ENCODE measurements at places on chromosomes 2 and 18. TPM values are rescaled to one million over a fixed set of nuclear protein-coding genes. Genes with fewer than 3 reads are reported as not detected.

- no peak for DNase-seq
These were observed 35.9 kb downstream of the KLF7 start for GRCh38 chr2:207129821-207130220.

- no peak for DNase-seq
These were observed 2.4 kb downstream of the TIGD1 start for GRCh38 chr2:232547991-232548390.

- no peak for DNase-seq
These were observed 64.5 kb downstream of the LYPD6 start for GRCh38 chr2:149394864-149395263.

DNA sequence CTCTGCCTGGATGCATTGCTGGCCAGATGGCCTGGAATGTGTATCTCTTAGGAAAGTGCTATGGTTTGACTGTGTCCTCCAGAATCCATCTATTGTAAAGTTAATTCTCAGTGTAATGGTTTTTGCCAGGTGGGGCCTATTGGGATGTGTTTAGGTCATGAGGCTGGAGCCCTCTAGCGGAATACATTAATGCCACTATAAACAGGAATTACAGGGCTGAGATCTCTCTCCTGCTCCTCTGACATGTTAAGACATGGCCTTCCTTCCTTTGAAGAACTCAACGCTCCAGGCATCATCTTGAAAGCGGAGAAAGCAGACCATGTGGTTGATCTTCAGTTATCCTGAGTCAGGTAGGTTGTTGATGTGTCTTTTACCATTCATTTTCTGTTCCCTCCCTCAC is 276.4 kb downstream of the RPIA start:
- no peak for DNase-seq

DNA sequence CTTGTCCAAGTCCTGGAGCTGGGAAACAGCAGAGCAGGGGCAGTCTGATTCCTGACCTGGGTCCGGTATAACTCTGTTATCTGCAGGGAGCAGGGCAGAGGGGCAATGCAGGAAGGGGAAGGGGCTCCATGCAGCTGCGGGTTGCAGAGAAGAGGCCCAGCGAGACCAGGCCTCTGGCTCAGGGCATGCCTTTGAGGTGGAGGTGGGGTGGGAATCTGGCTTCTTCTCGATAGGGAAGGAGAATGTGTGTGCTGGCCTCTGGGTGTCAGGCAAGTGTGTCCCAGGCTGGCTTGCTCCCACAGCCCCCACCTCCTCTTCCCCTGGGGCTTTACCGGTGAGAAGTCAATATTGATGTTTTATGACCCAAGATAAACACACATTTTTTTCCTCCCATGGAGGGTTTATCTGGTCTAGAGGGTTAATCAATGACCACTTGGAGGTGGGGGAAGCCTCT is 187.1 kb upstream of the HAAO start:
- DNase-seq = no peak

DNA sequence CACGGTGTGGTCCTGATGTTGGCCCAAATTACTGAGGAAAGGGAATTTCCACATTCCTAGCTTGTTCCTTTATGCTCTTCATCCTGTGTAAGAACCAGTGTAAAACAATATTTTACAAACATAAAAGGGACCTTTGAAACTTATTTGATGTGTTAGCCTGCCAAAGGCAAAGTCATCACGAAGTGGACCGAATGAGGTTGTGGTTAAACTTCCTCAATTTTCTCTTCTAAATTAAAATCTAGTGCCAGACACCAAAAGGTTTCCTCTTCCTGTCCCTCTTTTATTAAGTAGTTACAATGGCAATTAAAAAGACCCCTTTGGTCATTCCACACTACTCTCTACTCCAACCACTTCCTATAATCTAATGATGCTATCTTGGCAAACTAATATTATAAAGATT is 279.8 kb downstream of the AFF3 start:
- DNase-seq = no peak

DNA sequence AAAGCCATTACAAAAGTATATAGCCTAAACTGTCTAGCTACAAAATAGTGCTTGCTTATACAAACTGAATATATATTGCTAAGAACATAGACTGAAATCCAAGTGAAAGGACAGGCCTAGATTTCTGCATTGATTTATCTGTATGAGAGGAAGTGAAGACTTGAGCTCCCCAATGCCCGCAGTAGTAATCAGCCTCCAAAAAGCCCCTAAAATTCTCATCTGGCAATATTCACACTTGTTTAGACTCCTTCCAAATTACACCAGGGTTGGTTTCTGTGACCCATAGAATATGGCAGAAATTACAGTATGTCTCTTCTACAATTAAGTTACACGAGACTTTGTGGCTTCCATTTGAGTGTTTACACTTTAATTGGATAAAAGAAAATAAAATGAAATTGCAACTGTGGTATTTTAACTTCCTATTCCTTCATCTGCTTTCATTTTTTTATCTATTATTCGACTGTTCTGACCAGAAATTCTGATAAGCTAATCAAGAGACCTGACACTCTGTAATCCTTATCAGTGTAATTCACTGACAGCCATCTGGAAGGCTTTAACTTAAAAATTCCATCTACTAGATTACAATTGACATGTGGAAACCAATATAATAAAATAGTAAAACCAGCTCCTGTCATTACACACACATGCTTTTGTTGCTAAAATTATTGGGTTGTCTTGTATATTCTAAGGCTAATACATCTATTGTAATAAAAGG is 21.1 kb downstream of the ABCB11 start:
- no peak for DNase-seq

- DNase-seq = no peak
These were observed 133.8 kb downstream of the ZFP36L2 start for GRCh38 chr2:43092520-43093179.

DNA sequence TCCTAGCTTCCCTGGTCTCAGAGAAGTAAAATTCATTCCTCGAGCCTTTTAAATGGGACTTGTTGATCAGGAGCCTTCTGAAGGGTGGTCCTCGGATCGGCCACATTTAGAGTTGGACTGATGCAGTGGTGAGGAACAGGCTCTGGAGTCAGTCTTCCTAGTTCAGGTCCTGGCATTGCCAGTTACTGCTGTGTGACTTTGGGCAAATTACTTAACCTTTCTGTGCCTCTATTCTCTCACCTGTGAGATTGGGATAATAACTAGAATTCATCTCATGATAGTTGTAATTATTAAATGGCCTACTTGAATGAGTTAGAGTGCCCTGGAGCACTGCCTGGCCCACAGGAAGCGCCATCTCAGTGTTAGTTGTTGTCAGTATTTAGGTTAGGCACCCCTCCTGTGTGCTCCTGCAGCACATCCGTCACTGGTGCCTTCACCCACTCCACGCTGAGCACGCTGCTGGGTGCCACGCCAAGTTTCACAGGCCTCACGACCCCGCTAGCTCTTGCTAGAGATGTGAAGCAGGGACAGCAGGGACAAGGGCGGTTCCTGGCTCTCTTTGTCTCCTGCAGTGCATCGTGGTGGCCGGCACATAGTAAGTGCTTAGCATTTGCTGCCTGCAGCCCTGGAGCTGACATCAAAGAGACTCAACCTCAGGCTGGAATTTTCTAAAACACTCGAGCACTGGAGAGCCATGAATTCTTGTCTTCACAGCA is 122.9 kb downstream of the FAM210A start:
- DNase-seq = no peak

DNA sequence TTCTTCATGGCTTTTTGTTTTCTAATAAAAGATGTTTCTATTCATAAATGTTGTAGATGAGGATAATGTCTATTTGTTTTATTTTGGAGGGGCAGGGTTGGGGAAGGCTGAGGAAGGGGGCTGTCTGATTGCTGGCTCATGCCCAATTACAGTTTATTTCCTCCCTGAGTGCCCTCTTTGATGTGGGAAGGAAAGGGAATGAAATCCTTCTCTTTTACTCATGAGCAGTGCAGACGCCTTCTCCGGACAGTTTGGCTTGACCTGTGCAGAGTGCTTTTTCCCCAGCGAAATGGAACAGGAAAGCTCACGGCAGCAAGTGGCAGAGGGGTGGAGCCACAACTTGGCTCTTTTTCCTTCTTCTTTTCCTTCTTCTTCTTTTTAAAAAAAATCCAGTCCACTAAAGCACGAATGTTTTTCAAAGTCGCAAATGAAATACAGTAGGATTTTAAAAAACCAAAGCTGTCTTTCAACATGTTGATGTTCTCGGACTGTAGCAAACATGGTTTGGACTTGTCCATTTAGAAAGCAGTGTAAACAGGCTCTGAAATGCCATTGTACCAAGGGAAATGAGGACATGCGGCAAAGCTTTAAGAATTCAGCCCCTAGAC is 34.5 kb downstream of the RAB31 start:
- DNase-seq = no peak

GRCh38 chr2:85754313-85755095 is 713 bp downstream of the ATOH8 start:
- no peak for DNase-seq

FAM110C gene
- 8.3 TPM for polyA plus RNA-seq

UPP2 gene
- 3.0 TPM for polyA plus RNA-seq

TMEM178A gene
- polyA plus RNA-seq = 82.9 TPM

TAF4B gene
- polyA plus RNA-seq = 5.3 TPM

FOSL2 gene
- polyA plus RNA-seq = 24.7 TPM

LINC00305 gene
- polyA plus RNA-seq = 3.4 TPM

TUBA3D gene
- polyA plus RNA-seq = 0.33 TPM

SLC5A7 gene
- polyA plus RNA-seq = 0.64 TPM

KCNIP3 gene
- polyA plus RNA-seq = 14.0 TPM

Data from right renal cortex interstitium (tissue), 3 donors.